ENCODE measurements at places on chromosomes 1 and 21.

DNA sequence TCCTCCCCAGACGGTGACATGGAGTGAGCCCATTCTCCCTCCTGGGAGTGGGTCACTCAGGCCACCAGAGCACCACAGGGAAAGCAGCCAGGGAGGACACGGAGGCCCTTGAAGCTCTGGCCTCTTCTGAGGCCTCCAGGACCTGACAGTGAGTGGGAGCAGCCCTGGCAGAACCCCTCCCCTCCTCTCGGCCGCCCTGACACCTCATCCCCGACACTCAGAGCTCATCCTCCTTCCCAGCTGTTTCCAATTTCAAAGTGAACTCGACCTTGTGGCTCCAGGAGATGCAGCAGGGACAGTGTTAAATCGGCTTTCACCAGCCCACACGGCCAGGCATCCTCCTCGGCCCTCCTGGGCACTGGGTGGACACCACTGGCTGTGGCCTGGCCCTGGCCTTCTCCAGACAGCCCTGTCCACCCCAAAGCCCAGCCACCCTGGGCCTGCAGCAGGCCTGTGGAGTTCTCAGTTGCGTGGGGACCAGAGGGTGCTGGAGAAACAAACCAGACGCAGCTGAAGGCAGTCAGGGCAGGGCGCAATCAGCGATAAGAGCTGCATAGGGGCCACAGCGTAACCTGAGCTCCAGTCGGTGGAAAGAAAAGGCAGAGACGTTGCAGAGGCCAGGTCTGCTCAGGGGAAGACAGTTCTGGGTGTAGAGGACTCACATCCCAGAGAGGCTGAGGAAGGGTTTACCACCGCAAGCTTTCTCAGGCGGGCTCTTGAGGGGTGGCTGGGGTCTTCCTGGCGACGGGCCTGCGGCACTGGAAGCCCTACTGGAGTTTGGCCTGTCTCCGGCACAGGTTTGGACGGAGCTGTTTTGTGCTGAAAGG is 27.1 kb downstream of the FTCD start:
- no peak for DNase-seq

GRCh38 chr1:214361636-214362035 is 80.7 kb downstream of the SMYD2 start:
- no peak for DNase-seq

GRCh38 chr1:209565759-209566678 is 17.5 kb upstream of the CAMK1G start:
- peak; percentile 45 for DNase-seq

GRCh38 chr1:28745653-28746173 is 9.0 kb downstream of the YTHDF2 start:
- no peak for DNase-seq

DNA sequence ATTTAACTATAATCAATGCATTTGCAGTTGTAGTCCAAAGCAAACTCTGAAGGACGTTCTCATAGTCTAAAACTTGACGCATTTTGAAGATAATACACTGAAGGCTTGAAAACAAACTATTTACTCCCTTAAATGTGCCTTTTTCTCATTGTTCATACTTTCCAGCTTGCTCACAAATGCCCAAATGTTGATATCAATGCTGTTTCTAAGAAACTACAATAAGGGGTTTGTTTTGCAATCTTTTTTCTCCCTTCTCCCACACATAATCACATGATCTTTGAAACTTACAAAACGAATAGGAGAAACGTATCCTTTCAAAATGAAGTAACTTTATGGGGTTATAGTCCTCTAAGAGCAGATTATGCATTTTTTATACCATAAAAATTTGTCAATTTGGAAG is 508.7 kb downstream of the DPYD start:
- DNase-seq = peak; percentile 49

DNA sequence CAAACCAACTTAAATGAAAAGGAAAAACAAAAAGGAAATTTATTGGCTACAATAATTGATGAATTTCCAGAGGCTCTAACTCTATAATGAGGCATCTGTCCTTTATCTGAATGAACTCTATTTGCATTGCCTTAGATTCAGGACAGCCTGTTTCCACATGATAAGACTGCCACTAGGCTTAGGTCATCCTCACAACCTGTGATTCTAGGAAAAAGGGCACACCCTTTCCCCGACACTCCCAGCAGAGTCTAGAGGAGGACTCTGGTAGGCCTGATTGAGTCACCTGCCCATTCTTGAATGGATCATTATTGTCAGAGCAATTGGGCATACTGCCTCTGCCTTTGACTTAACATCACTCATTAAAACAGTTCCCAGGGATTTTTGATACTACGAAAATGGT is 262.8 kb downstream of the TPR start:
- no peak for DNase-seq

GRCh38 chr1:36166938-36167905 is 11.3 kb downstream of the MAP7D1 start:
- peak; percentile 60 for DNase-seq

DNA sequence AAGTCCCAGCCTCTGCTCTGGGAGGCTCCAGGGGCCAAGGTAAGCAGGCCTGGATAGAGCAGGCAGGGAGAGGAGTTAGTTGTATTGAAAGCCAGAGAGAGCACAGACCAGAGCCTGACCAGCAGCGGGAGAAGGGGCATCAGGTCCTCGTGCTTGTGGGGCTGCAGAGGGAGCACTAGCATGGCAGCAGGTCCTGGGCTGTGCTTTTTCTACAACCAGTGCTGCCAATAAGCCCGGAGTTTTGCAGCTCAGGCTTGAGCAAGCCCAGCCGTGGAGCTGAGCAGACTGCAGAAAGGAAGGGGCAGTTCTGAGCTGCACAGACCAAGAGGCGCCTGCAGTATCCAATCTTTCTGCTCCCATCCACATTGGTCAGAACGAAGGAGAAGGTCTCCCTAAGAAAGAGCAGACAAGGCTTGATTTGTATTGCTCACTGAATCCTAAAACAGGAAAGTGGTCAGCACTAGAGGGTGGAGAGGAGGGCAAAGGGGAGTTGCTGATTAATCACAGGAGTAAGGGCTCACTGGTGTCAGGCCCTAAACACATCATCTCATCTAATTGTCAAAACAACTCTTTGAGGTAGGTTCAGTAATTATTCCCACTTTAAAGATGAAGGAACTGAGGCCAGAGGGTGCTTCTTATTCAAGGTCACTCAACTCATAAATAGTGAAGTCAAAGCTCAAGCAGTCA is 2.7 kb downstream of the DENND2D start:
- DNase-seq = no peak

- DNase-seq = no peak
Measured at GRCh38 chr1:197913495-197914276, 3.5 kb upstream of the LHX9 start.

GRCh38 chr1:149844650-149845255 is 54.6 kb upstream of the BOLA1 start:
- DNase-seq = no peak

DNA sequence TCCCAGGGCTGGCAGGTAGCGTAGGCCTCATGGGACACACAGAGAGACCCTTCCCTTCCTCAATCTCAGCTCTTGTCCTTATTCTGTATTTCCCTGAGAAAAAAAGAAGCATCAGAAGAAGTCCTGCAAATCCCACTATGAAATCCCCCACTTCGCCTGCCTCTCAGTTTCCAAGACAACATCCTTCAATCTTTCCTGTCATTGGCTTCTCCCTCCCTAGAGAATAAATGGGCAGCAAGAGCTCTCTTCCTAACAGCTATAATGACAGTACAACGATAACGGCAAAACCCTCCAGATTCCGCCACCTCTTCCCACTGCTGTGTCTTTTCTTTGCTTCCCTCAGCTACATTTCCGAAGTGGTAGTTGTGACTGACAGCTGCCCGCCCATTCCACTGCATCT is 41.6 kb upstream of the NTPCR start:
- no peak for DNase-seq

- no peak for DNase-seq
Measured at GRCh38 chr1:193069748-193070385, 10.5 kb downstream of the RO60 start.

DNA sequence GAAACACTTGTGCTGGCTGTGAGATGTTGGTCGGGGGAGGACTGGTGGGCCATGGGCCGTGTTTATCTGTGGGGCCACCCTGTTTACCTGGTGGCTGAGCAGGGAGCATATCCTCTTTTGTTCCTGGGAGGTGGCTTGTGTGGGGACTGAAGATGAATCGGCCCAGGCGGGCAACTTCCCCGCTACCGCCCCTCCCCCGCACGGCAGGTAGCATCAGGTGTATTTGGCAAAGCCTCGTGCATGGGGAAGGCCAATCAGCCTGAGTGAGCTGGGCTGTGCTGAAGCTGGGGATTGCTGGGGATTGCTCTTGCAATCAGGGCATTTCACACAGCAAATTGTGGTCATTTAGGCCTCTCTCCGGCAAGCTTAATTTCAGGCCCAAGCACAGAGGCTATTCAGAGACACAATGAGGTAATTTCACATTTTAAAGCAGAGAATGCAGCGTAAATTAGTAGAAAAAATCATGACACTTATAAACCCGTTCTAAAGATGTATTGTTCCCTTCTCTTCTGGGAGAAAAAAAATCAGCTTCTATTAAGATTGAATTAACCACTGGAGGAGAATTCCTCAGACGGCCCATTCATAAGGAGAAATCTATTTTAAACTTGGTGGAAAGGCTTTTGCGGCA is 197.7 kb upstream of the POU3F1 start:
- no peak for DNase-seq

GRCh38 chr1:172397221-172397620 is 23.3 kb upstream of the C1orf105 start:
- DNase-seq = peak; percentile 89

- DNase-seq = no peak
Measured at GRCh38 chr1:198902655-198903054, 263.8 kb downstream of the PTPRC start.

GRCh38 chr1:34923490-34923889 is 6.0 kb downstream of the DLGAP3 start:
- DNase-seq = no peak

GRCh38 chr21:36690628-36691554 is 8.0 kb upstream of the SIM2 start:
- no peak for DNase-seq

- no peak for DNase-seq
Measured at GRCh38 chr1:164622068-164622845, 63.3 kb downstream of the PBX1 start.

All from astrocyte (in vitro differentiated cells and primary cell).